ENCODE measurements at places on chromosomes 6 and 20.
A peak's percentile ranks its signal among the peaks of the same experiment; 100 is the strongest.

DNA sequence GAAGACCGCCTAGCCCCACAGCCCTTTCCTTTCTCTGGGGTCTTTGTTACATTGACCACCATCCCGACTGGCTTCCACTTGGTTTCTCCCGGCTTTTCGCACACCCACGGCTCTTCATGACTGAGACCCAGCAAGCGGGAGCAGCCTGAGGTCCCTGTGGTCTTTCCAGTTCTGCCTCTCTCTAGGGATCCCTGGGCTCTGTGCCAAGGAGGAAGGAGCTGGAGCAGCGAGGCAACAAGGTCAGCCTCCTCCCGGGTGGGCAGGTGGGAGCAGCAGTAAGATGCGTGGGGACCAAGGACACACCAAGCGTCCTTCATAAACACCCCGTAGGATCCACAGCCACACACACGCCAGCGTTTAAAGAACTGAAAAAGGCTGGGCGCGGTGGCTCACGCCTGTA lies 29.6 kb upstream of the MRGBP start:
- DNase-seq = peak; percentile 57

- peak; percentile 69 for DNase-seq
Observed at GRCh38 chr6:166624275-166624674, 2.8 kb downstream of the RPS6KA2 start.

DNA sequence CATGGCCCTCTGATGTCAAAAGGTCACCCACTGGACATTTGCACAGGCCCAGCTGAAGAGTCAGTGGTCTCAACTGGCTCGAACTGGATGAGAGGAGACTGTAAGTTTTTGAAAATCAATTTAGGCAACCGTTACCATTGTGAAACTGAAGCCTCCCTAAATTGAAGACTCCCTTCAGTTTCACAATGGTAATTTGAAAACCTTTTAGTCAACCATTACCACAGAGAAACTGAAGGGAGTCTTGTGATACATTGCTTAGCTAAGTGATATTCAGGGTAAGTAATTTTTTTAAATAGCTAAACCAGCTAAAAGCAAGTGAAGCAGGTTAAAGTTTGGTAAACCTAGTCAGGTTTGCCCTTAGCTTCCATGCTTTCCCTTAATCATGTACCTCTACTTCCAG lies 197.3 kb upstream of the NT5E start:
- no peak for DNase-seq

GRCh38 chr6:142796571-142796970 lies 148.4 kb downstream of the HIVEP2 start:
- DNase-seq = no peak

DNA sequence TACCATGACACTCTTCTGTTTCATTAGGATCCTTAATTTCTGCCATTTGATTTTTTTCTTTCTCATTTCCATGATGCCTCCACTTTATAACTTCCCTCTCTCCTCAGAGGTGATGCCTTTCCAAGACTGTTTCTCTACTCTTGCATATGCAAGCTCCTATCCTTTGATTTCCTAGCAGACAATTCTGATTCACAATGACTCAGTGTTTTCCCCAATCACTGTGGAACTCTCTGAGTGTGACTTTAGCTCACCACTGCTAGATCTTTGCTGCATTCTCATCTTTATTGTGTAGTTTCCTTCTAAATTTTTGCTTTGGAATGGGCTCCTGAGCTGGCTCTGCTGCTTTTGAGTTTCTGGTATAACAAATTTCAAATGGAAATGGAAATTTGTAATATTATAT lies 184.9 kb downstream of the TINAG start:
- peak; percentile 91 for DNase-seq

GRCh38 chr20:20293691-20294385 lies 74.1 kb upstream of the INSM1 start:
- no peak for DNase-seq

DNA sequence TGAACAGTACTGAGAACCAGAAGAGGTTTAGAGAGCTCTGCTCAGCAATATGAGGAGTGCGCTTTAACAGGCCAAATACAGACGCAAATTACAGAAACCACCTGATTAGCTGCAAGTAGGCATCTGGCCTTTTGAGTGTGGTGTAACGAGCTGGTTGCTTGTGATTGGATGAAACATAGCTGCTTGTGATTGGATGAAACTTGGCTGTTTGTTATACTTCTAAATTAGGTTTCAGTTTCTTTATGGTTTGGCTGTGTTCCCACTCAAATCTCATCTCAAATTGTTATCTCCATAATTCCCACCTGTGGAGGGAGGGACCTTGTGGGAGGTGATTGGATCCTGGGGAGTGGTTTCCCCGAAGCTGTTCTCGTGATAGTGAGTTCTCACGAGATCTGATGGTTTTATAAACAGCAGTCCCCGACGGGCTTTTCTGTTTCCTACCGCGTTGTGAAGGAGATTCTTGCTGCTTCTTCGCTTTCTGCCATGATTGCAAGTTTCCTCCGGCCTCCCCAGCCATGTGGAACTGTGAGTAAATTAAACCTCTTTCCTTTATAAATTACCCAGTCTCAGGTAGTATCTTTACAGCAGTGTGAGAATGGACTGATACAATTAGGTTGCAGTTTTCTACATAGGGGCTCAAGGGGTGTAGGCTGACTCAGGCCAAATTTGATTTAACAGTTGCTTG lies 655.9 kb upstream of the MAN1A1 start:
- DNase-seq = no peak

GRCh38 chr20:11712639-11713160 lies 205.0 kb upstream of the BTBD3 start:
- DNase-seq = no peak

GRCh38 chr6:82172594-82172993 lies 75.0 kb downstream of the IBTK start:
- no peak for DNase-seq

- DNase-seq = no peak
Observed at GRCh38 chr6:12485837-12486236, 195.7 kb downstream of the EDN1 start.
